EH (cell line): ENCODE measurements at places on chromosomes 11 and 22.

DNA sequence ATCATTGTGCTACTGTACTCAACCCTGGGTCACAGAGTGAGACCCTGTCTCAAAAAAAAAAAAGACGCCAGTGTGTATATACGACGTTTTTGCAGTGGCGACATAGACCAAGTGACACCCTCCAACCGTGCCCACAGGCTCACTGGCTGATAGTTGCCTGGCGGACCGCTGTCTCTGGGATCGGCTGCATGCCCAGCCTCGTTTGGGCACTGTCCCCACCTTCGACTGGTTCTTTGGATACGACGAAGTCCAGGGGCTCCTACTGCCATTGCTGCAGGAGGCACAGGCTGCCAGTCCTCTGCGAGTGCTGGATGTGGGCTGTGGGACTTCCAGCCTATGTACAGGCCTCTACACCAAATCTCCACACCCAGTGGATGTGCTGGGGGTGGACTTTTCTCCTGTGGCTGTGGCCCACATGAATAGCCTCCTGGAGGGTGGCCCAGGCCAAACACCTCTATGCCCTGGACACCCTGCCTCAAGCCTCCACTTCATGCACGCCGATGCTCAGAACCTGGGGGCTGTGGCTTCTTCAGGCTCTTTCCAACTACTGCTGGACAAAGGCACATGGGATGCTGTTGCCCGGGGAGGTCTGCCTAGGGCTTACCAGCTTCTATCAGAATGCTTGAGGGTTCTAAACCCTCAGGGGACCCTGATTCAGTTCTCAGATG is 1.3 kb downstream of the CSKMT start:
- DNase-seq: no peak

DNA sequence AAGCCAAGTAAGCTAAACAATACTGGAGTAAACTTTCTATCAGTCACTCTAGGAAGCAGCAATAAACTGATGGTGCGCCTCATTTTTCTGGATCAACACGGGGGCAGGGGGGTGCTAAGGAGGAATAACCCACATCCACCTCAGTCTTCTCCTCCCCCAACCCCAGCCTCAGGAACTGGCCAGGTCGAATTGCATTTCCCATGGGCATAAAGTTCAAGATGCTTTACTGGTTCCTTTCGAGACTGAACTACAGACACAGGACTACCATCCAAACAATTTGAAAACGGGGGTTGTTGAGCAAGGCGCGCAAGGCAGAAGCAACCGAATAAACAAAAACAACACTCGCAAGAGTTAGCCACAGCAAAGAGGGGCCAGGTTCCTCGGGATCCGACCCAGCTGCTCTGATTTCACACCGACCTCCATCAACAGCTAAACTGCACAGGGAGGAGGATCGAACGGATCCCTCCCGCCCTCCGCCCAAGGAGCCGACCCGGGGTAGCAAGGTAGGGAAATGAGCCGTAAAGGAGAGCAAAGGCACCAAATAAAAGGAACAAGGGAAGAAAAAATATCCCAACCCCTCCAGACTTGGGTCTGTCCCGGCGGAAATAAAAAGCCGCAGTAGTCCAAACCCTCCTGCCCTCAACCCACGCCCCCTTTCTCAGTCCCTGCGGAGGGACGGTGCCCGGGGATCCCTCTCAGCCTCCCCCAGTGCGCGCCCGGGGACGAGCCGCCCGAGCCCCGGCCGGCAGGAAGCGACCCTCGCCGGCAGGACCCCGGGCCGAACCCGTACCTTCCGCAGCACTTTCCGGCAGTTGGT is 801 bp downstream of the SESN3 start:
- no peak for DNase-seq

GRCh38 chr11:31237819-31238760 is 131.4 kb downstream of the DCDC1 start:
- DNase-seq: peak; percentile 3

GRCh38 chr22:39434243-39434653 is 22.6 kb upstream of the MGAT3 start:
- no peak for DNase-seq

GRCh38 chr22:23688121-23688520 is 2.7 kb upstream of the RGL4 start:
- DNase-seq: no peak

DNA sequence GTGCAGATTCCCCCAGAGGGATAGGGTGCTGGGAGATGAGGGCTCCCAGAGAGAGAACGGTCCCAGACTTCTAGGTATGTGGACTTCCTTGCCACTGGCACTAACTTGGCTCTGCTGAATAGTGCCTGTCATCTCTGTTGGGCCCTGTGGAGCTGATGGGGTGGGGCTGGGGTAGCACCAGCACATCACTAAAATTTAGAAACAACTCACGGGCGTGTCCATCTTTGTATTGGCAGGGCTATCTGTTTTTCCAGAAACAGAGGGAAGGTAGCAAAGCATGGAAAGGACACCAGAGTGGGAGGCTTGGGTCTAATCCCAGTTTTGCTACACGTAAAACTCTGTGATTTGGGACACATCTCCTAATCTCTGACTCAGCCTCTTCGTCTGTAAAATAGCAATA is 25.8 kb downstream of the SWAP70 start:
- peak; percentile 19 for DNase-seq

DNA sequence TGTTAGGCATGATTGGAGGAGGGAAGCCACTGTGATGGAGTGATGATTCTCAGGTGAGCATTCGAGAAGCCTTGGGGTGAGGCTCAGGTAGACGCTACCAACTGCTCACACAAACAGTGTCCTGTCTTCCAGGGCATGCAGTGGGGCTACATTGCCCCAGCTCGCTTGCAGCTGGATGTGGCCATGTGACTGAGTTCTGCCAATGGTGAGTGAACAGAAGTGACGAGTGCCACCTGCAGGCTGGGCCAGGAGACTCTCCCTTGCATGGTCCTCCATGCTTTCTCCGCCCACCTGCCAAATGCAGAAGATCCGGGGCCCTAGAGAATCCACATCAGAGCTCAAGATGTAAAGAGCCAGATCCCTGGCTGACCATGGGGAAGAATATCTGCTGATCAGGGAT is 195.9 kb downstream of the BCR start:
- peak; percentile 29 for DNase-seq

DNA sequence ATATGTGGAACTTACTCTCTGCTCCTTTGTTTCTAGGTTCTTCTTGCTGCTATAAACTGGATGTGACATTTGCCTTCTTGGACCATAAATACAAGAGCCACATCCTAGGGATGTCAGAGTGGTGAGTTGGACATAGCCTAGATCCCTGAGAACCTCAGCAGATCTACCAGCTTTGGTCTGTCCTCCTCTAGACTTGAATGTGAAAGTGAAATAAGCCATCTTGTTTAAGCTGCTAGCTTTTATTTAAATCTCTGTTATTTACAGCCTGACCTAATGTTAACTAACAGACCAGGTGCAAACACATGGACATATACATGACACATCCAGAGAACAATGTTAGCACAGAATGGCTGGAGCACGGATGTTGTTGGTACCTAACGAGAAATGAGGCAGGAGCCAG is 36.0 kb downstream of the SLN start:
- no peak for DNase-seq

DNA sequence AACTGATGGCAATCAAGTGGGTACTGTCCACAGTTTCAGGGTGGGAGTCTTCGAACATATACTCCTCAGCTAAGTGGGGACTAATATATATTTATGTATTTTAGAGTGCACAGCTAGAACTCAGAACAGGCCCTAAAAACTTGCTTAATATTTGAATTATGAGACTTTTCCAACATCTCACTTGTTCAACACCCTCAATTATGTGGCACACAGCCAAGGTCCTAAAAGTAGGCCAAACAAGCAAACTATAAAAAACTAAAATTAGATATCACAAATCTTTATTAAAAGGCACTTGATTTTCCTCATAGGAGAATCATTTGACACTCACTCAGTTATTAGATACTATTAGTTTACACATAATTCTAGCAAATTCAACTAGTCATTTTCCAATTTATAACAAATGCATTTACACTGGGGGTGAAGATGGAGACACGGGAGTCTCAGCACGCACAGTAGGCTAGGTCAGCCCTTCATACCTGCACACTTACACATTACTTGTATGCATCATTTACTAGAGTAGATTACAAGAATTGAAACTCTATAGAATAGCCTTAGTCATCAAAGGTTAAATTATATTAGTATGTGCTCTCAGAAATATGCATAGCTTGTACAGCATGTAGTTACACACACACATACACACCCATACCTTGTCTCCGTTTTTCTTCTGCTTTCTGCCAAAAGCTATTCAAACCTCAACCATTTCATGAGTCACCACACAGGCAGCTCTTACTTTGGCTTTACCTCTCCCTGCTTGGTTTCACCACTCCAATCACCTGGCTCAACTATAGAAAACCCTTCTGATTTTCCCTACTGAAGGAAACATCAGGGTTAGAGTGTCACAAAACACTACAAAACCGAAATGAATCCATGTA is 171.5 kb downstream of the SBF2 start:
- DNase-seq: peak; percentile 52

- no peak for DNase-seq
These were observed 168.8 kb downstream of the C11orf87 start for GRCh38 chr11:109590782-109591181.

- DNase-seq: no peak
These were observed 145.9 kb upstream of the PITPNB start for GRCh38 chr22:28064920-28065319.

- DNase-seq: peak; percentile 75
These were observed 4.5 kb downstream of the NEAT1 start for GRCh38 chr11:65426839-65427690.

- peak; percentile 6 for DNase-seq
These were observed 15.9 kb downstream of the MOGAT2 start for GRCh38 chr11:75733431-75734107.

DNA sequence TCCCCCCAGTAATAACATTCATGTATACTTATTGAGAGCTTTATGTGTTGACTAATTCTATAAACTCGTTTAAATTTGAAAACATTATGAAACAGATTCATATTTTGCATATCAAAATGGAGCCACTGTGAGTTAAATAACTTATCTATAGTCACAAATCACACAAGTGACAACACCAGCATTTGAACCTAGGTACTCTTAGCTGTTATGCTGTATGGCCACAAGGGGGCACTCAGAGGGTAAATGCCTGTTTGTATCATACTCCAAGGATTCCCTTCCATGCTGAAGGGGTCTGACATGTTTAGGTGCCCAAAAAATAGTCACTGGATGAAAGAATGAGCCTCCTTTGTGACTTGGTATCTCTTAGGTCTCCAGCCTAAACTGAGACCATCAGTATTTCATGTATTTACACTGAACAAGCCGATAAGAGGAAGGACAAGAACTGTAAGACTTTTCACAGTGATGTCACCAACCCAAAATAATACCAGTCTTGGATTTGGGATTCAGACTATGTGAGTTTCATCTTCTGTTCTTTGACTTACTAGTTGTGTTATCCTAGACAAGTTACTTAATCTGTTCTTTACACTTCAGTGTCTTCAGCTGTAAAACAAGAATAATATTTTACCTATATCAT is 12.2 kb upstream of the OR52D1 start:
- DNase-seq: peak; percentile 59

DNA sequence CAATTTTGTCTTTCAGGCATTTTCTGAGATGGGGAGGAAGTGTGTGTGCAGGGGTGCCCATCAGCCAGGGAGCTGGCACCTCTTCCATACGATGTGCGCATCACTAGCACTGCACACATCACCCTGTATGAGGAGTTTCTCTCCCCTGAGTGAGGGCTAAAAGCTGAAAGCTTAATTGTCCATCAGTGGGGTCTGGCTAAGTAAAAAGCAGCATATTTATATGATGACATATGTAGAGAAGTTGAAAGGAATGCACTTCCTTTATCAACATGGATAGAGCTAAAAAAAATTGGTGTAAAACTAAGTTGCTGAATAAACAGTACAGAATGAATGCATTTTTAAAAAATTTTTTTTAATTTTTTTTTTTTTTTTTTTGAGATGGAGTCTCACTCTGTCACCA is 4.0 kb downstream of the VSTM5 start:
- DNase-seq: peak; percentile 78

DNA sequence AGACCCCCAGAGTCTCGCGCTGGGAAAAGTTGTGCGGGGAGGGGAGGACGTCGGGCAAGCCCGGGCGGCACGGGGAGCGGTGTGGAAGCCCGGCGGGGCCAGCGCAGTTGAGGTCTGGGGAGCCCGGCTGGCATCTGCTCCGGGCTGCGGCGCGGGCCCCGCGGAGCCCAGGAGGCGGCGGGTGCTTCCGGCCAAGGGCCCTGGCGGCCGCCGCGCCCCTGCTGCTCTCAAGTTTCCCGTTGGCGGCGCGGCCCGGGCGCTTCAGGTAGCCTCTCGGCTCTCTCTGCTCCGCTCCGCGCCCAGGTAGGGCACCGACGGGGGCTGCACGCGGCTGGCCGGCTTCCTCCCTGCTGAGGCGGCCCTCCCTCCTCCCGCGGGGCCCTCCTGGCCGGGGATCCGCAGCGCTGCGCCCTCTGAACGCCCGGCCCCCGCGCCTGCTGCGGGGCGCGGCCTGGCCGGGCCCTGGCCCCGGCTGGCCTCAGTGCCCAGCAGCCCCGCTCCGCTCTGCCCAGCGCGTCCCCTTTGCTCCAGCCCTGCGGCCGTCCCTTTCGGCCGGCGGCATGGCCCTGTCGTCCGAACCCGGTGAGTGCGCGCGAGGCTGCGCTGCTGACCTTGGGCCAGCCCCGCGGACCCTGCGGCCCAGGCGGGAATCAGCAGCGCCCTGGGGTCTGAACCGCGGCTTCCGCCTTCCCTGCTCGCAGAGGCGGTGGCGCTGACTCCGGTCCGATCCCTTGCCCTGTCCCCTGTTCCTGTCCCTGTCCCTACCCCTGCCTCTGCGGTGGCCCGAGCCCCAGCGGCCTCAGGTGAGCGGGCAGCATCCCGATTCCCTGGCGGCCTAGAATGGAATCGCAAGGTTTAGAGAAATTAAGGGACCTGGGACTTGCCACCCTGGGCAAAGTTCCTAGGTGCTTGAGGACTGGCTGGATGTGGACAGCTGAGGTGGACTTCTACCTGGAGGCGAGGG is 4.3 kb upstream of the AMPD3 start:
- DNase-seq: peak; percentile 31

GRCh38 chr11:87966694-87967093 is 208.5 kb downstream of the RAB38 start:
- DNase-seq: no peak

GRCh38 chr11:78416285-78417174 is 1.1 kb downstream of the GAB2 start:
- DNase-seq: peak; percentile 89

- peak; percentile 95 for DNase-seq
These were observed 18.8 kb downstream of the SNX19 start for GRCh38 chr11:130897262-130898182.

DNA sequence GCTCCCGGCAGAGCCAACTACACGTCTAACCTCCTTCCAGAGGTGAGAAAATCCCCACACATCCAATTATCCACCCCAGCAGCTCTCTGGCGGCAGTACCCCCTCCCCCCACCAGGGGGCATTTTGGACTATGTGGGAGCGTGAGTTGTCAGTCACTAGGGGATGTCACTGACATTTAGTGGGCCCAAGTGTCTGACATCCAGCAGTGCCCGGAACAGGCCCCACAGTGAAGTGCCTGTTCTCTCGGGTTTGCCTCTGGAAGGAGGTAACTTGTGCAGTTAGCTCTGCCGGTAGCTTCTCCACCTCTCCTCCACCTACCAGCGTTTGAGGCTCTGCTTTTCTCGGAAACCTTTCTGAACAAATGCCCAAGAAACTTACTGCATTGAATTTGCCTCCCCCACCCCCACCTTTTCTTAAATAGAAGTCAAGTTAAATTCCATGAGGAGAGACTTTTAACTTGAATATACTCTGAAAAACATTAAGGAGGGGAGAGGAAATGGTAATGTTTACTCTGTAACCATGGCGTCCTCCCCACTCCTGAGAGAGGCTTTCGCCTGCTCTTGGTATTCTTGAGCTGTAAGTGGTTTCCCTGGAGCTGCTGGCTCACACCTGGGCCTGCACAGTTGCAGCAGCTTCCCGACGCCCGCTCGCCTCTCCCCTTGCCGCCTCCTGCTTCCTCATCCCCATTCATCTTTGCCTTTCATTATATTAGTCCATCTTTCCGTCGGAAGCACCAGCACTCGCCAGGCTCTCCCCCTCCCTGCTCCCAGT is 112.8 kb downstream of the WNT7B start:
- peak; percentile 57 for DNase-seq
